ENCODE measurements at places on chromosomes 12 and 14.

DNA sequence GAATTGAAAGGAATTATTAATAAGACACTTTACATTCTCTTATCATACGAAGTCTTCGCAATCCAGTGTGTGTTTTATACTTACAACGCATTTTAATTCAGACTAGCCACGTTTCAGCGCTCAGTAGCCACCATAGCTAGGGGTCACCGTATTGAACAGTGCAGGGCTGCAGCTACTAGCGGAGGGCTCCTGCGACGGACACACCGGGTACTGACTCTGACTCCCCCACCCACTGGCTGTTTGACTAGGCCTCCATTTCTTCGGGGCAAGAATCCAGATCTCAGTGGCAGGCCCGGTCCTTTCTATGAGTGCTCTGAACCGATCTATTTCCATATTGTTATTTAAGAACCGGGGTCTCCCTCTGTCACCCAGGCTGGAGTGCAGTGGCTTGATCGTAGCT is 1.5 kb upstream of the CDK2AP1 start:
- no peak for DNase-seq

DNA sequence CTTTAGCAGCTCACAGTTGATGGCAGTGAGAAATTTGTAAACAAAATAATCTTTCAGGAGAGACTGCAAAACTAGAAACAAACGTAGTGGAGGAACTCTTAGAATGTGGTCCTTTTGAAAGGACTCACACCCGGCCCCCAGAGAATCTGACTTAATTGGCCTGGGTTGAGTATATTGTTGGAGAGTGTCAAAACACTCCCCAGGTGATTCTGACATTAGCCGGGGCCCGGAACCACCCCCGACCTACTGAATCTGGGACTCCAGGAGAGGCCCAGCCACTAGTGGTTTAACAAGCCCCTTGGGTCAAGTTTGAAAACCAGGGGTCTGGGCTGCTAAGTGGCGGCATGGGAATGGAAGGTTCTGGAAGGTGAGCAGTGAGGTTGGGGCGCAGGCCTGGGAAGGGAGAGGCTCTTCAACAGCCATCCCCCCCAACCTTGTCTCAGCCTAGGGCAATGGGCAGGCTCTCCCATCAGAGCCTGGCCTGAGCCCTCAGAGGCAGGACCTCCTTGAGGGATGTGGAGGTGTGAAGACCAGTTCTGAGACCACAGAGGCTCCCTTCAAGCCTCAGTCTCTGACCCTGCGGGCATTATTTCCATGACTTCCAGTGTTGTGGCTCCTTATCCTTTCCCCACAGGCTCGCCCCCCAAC is 1.1 kb upstream of the ELK3 start:
- DNase-seq = no peak

DNA sequence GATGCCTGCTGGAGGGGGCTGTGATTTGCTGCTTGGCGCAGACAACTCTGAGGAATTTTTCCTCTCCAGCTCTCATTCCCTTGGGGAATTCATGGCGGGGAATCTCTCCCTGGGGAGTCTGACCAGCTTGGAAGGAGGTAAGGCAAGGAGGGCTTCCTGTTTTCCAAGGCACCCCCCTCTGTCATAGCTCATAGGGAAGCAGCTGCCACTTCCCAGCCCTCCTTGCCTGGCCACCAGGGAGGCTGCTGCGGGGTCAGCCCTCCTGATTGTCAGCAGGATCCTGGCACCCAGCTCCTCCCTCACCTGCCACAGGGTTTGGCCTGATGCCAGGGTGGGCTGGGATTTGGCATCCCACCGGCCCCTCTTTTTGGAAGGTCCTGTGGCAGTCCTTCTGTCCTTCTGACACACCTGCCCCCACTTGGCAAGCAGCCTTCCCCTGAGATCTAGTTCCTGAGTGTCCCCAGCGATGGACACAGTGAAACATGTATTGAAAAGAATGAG is 74.9 kb downstream of the TSPAN9 start:
- no peak for DNase-seq

- DNase-seq = no peak
These were observed 14.9 kb upstream of the SNAPC1 start for GRCh38 chr14:61747342-61747741.

DNA sequence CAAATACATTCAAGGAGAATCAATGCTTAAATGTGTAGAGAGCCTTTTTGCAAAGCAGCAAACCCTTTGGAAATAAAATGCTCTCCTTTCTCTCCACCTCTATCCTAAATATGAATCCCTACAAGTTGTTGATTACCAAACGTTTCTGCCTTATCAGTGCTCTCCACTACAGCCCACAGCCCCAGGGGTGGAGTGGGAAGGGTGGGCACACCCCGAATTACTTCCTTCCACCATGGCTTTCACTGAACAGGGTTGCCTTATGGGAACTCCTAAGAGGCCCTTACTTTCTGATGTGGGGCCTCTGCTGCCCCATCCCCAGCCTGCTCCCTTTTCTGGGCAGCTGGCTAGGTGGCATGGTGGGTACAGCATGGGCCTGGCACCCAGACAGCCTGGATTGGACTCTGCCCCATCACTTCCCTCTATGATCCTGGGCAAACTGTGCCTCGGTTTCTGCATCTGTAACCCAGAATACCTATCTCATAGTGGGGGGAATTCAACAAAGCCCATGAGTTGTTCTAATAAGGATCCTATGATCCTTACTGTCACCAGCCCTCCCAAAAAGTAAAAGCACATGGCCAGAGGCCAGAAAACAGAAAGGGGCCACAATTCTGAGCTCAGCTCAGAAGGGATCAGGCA is 16.1 kb downstream of the AK7 start:
- no peak for DNase-seq

GRCh38 chr12:44317651-44318126 is 481.8 kb downstream of the TMEM117 start:
- no peak for DNase-seq

DNA sequence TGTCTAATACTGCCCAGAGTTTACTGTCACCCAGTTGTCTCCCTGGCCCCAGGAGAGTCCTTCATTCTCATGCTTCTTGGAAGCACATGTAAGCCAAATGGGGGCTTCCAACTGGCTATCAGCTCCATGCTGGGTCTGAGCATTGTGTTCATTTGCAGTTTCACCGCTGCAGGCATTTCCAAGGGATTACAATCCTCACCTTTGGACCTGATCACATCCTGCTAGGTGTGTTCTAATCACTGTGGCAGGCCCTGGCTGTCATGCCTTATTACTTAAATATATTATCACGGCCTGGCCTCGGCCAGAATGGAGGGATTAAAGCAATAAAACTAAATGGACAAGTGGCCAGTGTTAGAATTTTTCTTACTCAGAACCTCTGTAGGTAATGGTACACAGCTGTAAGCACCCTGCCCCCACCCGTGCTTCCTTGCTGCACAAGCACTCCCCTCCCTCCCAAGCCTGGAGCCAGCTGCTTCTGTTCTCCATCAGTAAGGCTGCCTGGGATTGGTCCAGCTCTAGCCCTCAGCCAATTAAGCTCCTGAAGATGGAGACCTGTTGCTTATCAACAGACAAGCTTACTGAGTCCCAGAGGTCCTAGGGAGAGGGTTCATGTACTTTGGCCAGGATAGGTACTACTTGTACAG is 175.9 kb upstream of the RBM19 start:
- DNase-seq = no peak

Measured in effector memory CD4-positive, alpha-beta T cell (primary cell).